BJ (cell line): ENCODE measurements at places on chromosomes 6 and 20.

GRCh38 chr6:49339096-49339495, 124.0 kb downstream of the MMUT start:
- no peak for DNase-seq

DNA sequence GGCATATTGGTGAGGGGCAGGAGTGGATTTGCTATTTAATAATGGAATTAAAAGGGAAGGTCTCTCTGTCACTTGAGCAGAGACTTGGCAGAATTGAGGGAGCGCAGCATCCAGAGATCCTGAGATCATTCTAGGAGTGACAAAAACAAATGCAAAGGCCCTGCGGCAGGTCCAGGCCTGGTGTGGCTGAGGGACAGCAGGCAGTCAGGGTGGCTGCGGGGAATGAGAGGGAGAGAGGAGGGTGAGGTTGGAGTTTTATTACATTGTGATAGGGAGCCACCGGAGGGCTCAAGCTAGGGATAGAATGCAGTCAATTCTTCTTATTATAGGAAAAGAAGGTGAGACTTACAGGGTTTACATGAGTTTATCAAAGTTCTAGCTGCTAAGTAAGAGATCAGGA, 59.5 kb upstream of the PBOV1 start:
- DNase-seq = no peak

GRCh38 chr6:165401092-165401491, 91.7 kb upstream of the C6orf118 start:
- DNase-seq = no peak

DNA sequence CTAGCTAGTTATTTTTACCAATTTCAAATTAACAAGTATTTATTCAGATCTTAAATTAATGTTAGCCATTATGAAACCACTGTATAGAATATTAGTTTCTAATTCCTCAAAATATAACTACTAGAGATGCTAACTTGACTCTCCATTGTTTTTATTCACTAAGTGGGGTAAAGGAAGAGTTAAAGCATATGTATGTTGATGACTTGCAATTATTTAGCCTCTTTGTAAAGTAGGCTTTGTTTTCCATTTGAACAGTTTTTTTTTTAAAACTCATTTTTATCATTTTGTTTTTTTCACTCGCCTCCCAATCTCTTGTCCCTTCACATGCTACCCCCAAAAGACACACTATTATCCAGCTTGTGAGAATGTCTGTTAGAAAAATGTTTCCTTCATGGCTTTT, 3.3 kb downstream of the FAM162B start:
- DNase-seq = no peak

- no peak for DNase-seq
These were observed 8.9 kb downstream of the SLC22A2 start for GRCh38 chr6:160249671-160250070.
